Spleen (tissue), 13 donors: ENCODE measurements at places on chromosomes 13 and 19. TPM values are rescaled to one million over a fixed set of nuclear protein-coding genes. Genes with fewer than 3 reads are reported as not detected.

The DENND1C gene
- 68.4 TPM for total RNA-seq

The CATSPERD gene
- total RNA-seq, result not detected

The PCDH17 gene
- 240 TPM for total RNA-seq

The SNRNP70 gene
- total RNA-seq, result 259 TPM

The GARIN5B gene
- not detected for total RNA-seq

The IFNL1 gene
- total RNA-seq, result not detected

DNA sequence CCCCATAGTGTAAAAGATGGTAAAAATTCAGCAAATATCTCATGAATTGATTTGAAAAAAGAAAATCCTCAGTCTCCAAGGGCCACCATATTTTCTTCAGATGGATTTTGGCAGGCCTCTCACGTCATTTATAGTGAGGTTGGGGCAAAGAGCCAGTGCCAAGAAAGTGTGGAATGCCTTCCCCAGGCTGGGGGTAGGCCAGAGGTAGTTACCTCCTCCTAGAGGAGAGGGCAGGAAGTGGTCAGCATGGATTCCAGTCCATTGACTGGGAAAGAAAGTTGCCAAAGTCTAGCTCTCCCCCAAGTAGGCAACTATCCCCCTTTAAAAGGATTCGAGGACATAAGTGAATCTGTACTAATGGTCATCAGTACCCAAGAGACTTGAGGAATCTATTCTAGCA is 68.4 kb upstream of the KCTD4 start:
- DNase-seq, result no peak

DNA sequence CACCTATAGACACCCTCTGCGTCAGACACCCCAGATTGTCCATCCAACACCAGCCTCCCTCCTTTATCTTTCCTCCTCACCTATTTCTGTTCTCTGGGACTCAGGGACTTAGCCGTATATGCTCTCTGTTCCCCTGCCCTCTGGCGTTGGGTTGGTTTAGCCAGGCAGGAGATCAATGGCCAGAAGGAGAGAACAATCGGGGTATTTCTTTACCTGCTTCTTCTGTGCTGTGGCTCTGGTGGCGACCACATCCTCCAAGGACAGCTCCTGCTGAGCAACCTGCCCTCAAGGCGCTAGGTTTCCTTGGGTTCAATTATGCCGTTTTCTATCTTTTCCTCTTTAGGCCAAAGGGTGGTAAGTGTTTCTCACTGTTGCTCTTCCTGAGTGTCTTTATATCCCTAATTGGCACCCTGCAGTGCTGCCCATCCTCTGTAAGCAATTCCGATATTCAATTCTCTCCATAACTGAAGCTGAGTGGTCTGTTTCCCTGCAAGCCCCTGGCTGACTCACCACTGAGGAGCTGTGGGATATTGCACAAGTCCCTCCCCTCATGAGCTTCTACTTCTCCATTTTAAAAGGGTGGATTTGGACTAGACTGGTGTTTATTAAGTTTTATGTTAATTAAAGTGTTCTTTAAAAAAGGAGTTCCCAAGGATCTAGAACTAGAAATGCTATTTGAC is 63.7 kb upstream of the TMTC4 start:
- DNase-seq, result no peak

DNA sequence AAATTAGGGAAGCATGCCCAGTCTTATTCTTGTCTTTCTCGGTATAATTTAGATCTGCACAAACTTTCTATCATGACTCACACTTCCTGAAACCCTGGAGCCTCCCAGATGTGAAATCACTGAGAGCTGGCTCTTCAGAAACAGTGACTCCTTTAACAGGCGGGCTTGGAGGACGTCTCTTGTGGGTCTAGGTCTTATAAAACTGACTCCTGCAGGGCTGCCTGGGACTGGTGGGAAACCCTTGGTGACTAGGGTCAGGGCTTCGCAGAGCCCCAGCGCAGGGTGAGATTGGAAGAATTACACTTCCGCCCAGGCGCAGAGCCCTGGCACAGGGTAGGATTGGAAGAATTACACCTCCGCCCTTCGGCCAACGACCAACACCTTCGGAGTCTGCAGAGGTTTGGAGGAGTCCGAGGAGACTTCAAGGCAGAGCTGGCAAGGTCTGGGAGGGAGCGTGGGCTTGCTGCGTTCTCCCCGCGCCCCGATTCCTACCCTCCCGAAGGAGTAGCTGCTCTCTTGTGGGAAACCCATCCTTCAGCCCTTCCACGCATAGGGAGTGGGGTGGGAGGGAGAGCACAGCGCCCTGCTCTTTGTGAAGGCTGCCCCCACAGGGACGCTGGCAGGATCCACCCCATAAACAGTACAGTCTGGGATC is 43.4 kb upstream of the MAP3K10 start:
- DNase-seq, result no peak

- peak; percentile 90 for DNase-seq
Measured at GRCh38 chr19:35468637-35469036, 20.6 kb downstream of the FFAR2 start.

GRCh38 chr13:39494006-39494405 is 109.0 kb downstream of the LHFPL6 start:
- DNase-seq, result no peak

DNA sequence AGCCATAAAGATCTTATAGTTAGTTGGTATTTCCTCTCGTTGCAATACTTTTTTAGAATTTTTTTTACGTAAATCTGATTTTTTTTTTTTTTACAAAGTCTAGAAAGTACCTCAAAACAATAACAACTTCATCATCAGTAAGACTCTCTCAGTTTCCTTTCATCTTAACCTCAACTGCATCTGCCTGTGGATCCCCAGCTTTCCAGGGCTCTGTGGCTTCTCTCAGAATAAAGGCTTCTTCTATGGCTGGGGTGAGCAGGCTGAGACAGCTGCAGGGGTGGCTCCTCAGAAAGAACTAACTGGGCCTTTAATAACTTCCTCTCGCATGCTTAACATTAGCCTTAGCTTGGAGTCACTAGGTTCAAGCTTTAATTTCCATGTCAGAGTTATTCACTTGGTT is 4.2 kb downstream of the ZNF506 start:
- no peak for DNase-seq

DNA sequence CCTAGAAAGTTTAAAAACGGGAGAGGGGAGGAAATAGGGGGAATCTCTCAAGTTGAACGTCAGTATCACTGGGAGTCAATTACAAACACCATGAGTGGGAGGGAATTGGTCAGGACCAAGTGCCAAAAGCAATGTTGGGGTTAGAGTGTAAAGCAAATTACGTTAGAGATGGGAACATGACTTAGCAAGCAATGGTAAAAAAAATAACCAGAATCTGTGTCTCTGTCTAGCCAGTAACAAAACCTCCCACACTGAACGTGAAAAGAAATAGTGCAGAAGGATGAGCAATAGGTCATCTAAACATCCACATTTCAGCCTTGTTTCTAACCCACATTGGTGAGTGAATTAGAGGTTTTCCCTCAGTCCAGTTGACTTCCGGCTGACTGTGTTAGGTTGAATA is 242.2 kb downstream of the COG6 start:
- DNase-seq, result no peak

DNA sequence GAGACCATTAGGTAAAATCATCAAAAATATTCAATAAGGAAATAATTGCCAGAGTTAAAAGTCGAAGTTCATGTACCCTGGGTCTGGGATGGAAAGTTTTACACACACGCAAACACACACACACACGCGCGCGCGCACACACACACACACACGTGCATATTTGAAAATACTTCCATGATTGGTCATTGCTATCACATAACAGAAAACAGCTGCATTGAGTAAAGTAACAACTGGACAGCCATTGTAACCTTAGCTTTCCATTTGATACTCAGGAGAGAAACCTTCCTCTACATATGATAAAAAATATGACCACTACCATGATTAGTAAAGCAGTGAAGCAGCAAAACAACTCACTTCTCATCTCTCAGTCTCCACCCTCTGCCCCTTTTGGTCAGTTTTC is 490.0 kb upstream of the SGCG start:
- no peak for DNase-seq

- no peak for DNase-seq
Measured at GRCh38 chr19:41912899-41913537, 15.2 kb downstream of the ERFL start.

DNA sequence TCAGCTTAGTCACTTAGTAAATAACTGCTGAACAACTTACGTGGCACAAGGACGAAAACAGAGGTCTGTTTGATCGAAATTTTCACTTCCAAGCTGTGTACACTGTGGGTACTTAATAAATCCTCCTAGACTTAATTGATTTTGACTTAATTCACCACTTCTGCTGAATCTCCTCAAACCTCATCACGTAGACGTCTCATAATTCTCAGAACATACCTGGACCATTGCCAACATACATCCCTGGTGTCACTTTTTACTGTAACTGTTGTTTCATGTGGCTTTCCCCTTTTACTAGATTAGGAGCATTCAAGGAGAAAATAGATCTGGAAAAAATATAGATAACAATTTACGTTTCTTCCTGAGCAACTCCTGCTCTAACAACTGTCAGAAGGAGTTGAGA is 105.0 kb downstream of the MBNL2 start:
- DNase-seq, result no peak

- peak; percentile 81 for DNase-seq
Measured at GRCh38 chr19:35347171-35347929, at the start of gene FFAR1. Gene FFAR1 (plus strand): TSS chr19:35347902. CDS start chr19:35351552, 3,650 bp downstream.

GRCh38 chr13:57918913-57919312 is 287.4 kb downstream of the PCDH17 start:
- no peak for DNase-seq

- no peak for DNase-seq
Measured at GRCh38 chr13:30739761-30740642, 4.7 kb downstream of the ALOX5AP start.
